A549 treated with ZK216348 at 1 μM for 4 hours (cell line): ENCODE measurements at places on chromosomes 4 and X. TPM values are rescaled to one million over a fixed set of nuclear protein-coding genes. Genes with fewer than 3 reads are reported as not detected.

The PF4V1 gene
- total RNA-seq, result not detected in 5 replicates

The FAM114A1 gene
- 20.1 to 43.9 TPM (median 34.9 TPM) in 5 replicates for total RNA-seq

The MMGT1 gene
- total RNA-seq, result 8.7 to 19.3 TPM (median 17.5 TPM) in 5 replicates

The POU3F4 gene
- total RNA-seq, result not detected in 5 replicates

The ZMAT1 gene
- 0.05 to 0.07 TPM (median 0.05 TPM) in 3 of 5 replicates, not detected in the others for total RNA-seq

The MAGEC3 gene
- not detected in 5 replicates for total RNA-seq

The ZGRF1 gene
- total RNA-seq, result 1.9 to 3.6 TPM (median 3.3 TPM) in 5 replicates

The SLC25A43 gene
- total RNA-seq, result 23.9 to 35.9 TPM (median 31.8 TPM) in 5 replicates

The CSTF2 gene
- total RNA-seq, result 30.7 to 32.2 TPM (median 31.9 TPM) in 5 replicates

The VSIG1 gene
- 0.33 to 0.59 TPM (median 0.47 TPM) in 5 replicates for total RNA-seq

The RBM46 gene
- not detected in 5 replicates for total RNA-seq

The CYSLTR1 gene
- not detected in 5 replicates for total RNA-seq

The HEPH gene
- 0.03 TPM in 1 of 5 replicates, not detected in the others for total RNA-seq

The CENPVL1 gene
- total RNA-seq, result not detected in 5 replicates

The WNK3 gene
- 0.05 to 0.07 TPM in 2 of 5 replicates, not detected in the others for total RNA-seq

The HS3ST1 gene
- 0.04 to 0.75 TPM (median 0.44 TPM) in 5 replicates for total RNA-seq

The SPIN3 gene
- 5.3 to 7.6 TPM (median 6.7 TPM) in 5 replicates for total RNA-seq

The GPRIN3 gene
- 1.3 to 4.3 TPM (median 3.4 TPM) in 5 replicates for total RNA-seq

The SYP gene
- total RNA-seq, result 2.2 to 3.4 TPM (median 3.1 TPM) in 5 replicates

The ITIH6 gene
- not detected in 5 replicates for total RNA-seq

The RNF150 gene
- total RNA-seq, result 0.11 to 0.55 TPM (median 0.44 TPM) in 5 replicates

The ARMCX6 gene
- 40.9 to 49.9 TPM (median 46.4 TPM) in 5 replicates for total RNA-seq

The SPANXN3 gene
- not detected in 5 replicates for total RNA-seq

The AMOT gene
- 0.04 to 0.07 TPM in 2 of 5 replicates, not detected in the others for total RNA-seq

The TMPRSS11F gene
- not detected in 5 replicates for total RNA-seq

The LRIT3 gene
- 0.06 to 0.13 TPM in 2 of 5 replicates, not detected in the others for total RNA-seq

The STK32B gene
- total RNA-seq, result 17.7 to 21.4 TPM (median 18.0 TPM) in 5 replicates

The DCAF12L2 gene
- 0.05 to 0.09 TPM (median 0.07 TPM) in 3 of 5 replicates, not detected in the others for total RNA-seq

The SFRP2 gene
- total RNA-seq, result not detected in 5 replicates

The SPINK2 gene
- total RNA-seq, result 0.37 TPM in 1 of 5 replicates, not detected in the others

The AADAT gene
- 6.7 to 9.7 TPM (median 8.8 TPM) in 5 replicates for total RNA-seq

The PRKG2 gene
- 0.66 to 1.4 TPM (median 0.92 TPM) in 5 replicates for total RNA-seq

The KIAA0232 gene
- 6.3 to 13.4 TPM (median 10.7 TPM) in 5 replicates for total RNA-seq

The GRIA2 gene
- total RNA-seq, result not detected in 5 replicates

The DUX4 gene
- total RNA-seq, result not detected in 5 replicates

The CT55 gene
- total RNA-seq, result not detected in 5 replicates

The ZNF81 gene
- 4.6 to 6.9 TPM (median 5.9 TPM) in 5 replicates for total RNA-seq

The MAGEC1 gene
- total RNA-seq, result 0.15 TPM in 1 of 5 replicates, not detected in the others
